Renal cortex interstitium (tissue), 15 donors: ENCODE measurements at places on chromosomes 3 and 15. TPM values are rescaled to one million over a fixed set of nuclear protein-coding genes. Genes with fewer than 3 reads are reported as not detected.

MESP2 gene
- 0.44 TPM for polyA plus RNA-seq

GRCh38 chr3:156575641-156576040 is 20.7 kb upstream of the SSR3 start:
- DNase-seq: no peak

DNA sequence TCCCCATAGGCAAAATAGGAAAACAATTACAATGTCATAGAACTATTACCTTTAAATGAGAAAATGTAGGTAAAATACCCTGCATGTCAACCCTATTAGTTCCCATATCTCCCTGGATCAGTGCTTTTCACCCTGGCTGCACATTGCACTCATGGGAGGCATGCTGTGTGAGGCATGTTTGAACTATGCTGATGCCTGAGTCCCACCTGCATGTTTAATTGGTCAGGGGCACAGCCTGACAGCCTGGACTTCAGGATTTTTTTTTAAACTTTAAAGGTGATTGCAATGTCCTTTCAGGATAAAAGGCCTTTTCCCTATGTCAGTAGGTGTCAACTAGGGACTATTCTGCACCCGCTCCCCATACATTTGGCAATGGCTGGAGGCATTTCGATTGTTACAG is 136.0 kb upstream of the NR2E3 start:
- DNase-seq: no peak

DNA sequence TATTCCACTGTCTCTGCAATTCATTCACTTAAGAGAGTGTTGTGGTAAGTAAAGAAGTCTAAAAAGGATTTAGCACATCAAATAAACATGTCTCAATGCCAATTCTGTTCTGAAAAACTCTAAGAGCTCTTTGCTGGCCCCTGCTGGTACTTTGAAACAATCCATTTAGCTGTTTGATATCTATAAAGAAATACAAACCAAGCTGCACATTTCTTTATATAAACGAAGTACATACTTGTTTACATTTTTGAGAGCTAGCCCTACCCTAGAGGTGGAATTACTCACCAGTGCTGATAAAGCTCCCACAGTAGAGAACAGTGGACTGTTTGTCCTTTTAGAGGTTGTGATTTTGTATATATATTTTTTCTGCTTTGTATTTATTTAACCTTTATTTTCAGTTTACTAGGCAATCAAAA is 75.5 kb downstream of the NEDD4 start:
- no peak for DNase-seq

DNA sequence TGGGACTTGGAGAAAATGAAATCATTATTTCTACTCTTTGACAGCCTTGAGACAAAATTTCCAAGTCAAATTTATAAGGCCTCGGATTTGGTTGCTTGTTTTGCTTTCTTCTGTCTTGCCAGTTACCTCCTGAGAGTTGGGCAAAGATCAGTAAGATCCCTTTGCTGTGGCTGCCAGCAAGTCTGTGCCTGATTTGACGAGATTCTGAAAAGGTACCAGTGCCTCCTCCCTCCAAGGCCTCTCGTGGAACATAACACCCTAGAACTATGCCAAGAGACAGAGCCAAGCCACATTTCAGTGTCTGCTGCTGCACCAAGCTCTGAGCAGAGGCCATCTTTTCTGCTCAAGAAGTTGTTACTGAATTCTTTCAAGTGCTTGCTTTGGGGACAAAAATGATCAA is 61.0 kb downstream of the GTPBP8 start:
- no peak for DNase-seq

CCDC54 gene
- polyA plus RNA-seq: 0.17 TPM
